Fibroblast of villous mesenchyme (primary cell): ENCODE measurements at places on chromosomes 2 and 18. TPM values are rescaled to one million over a fixed set of nuclear protein-coding genes. Genes with fewer than 3 reads are reported as not detected.
A peak's percentile ranks its signal among the peaks of the same experiment; 100 is the strongest.

APCDD1 gene
- 3.5 and 5.8 TPM in 2 replicates for total RNA-seq

GNAL gene
- total RNA-seq: under 0.01 and 0.32 TPM in 2 replicates

DNA sequence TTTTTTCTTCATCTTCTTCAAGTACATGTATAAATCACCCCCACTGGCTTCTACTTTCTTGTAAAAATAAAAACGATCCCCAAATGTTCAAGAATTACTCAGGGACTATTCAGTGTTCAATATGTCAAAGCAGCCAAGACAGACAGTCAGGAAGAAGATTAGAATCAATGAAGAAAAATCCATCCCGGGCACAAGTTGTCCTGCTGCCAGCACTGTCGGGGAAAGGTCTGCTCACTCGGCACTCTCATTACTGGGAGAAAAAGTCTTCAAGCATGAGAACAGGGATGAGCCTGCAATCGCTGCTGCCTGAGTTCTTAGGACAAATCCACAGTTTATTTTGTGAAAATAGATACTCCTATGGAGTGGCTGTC is 482.8 kb upstream of the KLHL29 start:
- no peak for DNase-seq

DNA sequence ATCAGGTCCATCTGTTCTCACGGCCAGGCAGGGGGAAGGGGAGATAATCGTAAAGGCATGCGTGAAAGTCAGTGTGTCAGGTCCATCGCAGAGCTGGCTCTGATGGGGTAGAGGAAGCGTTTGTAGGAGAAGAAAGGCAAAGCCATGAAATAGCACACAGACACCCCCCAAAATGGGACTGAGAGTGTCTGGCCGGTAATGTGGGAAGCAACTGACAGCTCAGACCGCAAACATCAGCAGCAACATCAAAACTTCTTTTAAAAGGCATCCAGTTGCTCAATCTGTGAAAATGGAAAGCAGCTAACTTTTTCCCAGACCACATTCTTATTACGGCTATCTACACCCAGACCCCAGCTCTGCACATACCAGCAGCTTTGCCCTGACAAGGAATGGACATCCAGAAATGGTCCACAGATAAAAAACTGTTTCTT is 232.6 kb downstream of the EN1 start:
- DNase-seq: peak; percentile 61

UBE2F gene
- 49.3 and 81.6 TPM in 2 replicates for total RNA-seq

DNA sequence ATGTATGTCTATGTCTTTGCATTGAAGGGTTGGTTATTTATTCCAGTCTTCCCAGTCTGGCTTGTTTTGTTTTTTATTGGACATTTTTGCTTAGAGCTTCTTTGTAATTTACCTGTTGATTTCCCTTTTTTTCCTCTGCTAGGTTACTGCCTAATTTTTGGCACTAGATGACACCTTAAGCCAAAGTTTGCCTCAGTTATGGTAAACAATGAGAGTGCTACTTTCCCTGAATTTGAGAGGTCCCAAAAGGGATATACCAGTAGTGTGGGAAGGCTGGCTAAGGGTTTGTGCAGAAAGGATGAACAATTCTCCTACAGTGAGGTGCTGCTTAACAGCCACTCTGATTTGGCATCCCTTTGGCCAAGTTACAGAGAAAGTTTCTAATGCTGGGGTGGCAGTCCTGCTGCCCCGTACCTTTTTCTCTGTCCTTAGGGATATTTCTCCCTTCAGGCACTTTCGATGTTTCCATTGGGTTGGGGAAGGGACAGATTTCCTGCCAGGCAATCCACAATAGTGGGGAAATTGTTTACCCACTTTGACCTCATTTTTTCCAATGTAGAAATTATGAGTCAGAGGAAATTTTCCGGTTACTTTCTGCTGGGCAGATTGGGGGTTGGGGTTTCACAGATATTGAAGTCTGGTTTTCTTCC is 354.9 kb downstream of the PTPRM start:
- peak; percentile 83 for DNase-seq

DNA sequence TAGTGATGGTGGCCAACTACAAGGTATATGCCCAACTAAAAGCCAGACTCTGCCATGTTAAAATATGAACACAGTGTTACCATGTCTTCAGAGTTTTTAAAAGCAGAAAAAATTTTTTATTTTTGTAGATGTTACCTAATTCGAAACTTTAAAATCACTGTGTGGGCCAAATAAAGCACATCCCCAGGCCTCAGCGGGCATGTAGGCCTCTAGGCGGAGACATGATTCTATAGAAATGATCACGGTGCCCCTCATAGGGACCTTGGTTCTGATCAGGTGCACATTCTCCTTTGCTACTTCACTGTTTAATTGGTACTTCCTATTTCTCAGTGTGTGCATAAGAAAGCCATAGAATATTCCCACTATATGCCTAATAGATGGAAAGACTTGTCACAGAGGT is 349.2 kb downstream of the XIRP2 start:
- DNase-seq: no peak

DNA sequence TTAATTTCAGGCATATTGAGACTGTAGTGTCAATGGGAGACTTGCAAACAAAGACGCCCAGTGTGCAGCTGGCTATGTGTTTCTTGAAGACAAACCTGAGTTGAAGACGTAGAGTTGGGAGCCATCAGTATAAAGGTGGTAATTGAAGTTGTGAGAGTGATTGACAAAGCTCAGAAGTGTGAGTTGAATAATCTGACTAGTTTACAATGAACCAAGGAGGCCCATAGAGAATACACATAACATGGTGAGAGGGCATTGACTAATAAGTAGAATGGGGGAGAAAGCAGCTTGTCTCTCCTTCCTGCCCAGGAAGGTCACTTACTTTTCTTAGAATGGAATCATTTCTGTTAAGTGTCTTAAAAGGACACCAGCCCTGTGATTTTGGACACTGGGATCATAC is 14.1 kb downstream of the SP110 start:
- DNase-seq: no peak

DNA sequence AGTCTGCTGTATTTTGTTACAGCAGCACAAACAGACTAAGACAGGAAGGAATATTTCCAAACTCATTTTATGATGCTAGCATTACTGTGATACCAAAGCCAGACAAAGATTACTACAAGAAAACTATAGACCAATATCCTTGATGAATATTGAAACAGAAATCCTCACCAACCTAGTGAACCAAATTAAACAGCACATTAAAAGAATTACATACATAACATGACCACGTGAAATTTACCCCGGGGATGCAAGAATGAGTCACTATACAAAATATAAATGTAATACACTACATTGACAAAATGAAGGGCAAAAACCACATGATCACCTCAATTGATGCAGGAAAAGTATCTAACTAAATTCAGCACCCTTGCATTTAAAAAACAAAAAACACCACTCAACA is 112.6 kb downstream of the CHN1 start:
- no peak for DNase-seq

- no peak for DNase-seq
These were observed 851.8 kb upstream of the CRIM1 start for GRCh38 chr2:35503738-35504199.

HADHB gene
- total RNA-seq: 80.5 and 106 TPM in 2 replicates

SIX3 gene
- not detected in 2 replicates for total RNA-seq

DNA sequence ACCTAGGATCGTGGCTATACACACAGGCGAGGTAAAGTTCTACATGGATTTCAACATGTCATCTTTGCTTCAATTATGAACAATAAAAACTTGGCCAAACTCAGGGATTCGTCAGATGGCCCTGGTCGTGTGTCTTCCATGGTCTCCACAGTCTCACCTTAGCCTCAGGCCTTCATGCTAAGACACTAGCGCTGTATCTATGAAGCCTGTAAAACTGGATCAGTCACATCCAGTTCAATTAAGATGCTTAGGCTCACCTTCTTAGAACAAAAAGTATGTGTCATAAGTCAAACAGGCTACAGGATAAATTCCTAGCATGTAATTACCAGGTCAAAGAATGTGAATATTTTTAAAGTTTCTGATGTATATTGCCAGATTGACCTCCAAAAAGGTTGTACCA is 113.7 kb upstream of the NRP2 start:
- no peak for DNase-seq

XIRP2 gene
- under 0.01 TPM in 2 replicates for total RNA-seq

GRCh38 chr18:74368901-74369705 is 53.5 kb downstream of the C18orf63 start:
- peak; percentile 10 for DNase-seq

DNA sequence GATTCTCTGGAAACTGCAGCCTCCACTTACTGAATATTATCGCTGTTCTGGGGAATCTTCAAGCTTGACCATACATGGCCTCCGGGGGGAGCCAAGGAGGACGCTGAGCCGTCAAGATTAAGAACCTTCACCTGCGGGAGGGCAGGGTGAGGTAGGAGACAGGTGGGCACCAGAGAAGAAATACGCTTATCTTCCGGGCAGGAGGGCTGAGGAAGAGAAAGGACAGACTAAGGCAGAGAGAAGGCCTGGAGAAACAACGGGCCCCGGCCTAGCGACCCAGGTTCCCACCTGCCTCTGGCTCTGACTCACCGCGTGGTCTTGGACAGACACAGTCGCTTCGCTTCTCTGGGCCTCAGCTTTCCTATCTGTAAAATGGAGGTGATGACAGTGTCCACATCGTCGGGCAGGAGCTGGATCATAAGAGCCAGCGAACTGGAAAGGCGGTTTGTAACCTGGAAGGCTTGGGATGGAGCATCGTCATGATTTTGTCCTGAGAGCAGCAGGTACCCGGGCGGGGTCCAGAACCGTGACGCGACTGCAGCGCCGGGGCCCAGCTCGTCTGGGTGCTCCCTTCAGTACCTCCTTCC is 659 bp downstream of the ZNF142 start:
- DNase-seq: peak; percentile 36

GRCh38 chr2:135299165-135299564 is 231.9 kb downstream of the ZRANB3 start:
- no peak for DNase-seq

FSHR gene
- not detected in 2 replicates for total RNA-seq

DNA sequence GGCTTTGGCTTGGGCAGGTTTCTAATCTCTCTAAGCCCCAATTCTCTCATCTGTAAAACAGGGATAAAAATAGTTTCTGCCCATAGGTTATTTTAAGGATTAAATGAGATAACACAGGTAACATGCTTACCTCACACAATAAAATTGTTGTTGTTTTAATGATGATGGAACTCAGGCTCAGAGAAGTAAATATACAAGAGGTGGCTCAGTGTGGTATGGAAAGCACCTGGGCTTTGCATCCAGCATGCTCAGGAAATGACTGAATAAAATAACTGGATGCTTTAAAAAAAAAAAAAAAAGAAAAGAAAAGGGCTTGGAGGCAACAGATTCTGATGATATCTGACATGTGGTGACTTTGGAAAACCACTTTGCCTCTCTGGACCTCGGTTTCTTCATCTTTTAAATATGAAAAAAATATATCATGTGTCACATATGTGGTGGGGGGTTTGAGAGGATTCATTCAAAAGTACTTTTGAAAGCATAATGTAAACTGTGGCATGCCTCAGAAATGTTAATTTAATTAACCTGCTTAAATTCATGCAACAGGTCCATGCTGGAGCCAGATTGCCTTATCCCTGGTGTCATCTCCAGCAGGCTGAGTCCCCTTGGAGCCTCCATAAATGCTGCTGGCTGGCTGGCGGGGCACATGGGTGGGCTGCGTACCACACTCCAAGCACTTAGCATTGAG is 112.8 kb upstream of the CDC42EP3 start:
- DNase-seq: no peak

DNA sequence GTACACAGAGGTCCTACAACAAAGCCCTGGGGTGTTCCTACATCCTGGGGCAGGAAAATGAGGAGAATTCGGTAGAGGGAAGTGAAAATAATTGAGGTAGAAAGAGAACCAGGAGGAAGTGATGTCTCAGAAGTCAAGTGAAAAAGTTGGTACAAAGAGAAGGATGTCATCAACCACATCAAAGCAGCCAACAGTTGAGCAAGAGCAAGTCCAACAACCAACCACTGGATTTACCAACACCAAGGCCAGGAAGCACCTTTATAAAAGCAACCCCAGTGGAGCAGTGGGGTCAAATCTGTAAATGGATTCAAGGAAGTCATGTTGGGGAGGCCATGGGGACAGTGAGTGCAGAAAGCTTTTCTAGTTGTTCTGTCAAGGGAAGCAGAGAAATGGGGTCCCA is 360.4 kb downstream of the ZNF516 start:
- no peak for DNase-seq

DSG2 gene
- 2.6 and 2.9 TPM in 2 replicates for total RNA-seq

CDK5R2 gene
- total RNA-seq: not detected in 2 replicates

DNA sequence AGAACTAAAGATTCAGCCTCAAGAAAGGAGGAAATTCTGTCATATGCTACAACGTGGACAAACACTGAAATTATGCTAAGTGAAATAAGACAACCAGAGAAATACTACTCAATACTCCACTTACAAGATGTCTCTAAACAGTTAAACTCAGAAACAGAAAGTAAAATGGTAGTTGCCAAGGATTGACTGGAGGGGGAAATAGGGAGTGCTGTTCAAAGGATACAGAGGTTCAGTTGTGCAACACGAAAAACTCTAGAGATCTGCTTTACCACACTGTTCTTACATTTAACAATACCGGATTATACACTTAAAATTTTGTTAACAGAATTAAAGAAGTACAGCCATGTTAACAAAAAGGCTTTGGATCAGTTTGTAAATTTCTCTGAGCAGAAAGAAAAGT is 39.8 kb upstream of the C2orf15 start:
- DNase-seq: peak; percentile 36

DNA sequence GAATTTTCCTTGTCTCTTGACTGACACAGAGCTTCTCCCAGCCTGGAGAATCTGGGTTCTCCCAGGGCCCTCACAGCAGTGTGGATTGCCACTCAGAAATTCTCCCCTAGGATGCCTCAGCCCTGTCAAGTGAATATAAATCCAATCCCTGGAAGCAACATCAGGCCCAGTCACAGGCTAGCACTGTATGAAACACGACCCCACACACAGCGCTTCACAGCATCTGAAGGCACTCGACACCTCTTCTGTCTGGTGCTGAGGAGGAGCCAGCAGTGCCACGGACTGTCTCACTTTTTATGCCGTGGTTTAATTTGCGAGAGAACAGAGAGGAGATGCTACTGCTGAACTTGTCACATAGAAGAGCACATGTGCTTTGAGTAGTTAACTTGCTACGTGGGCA is 164.5 kb downstream of the NAPG start:
- no peak for DNase-seq

RIT2 gene
- not detected in 2 replicates for total RNA-seq

- no peak for DNase-seq
These were observed 156.6 kb downstream of the DOK6 start for GRCh38 chr18:69557282-69557681.

EML6 gene
- 0.32 and 1.3 TPM in 2 replicates for total RNA-seq

GRCh38 chr2:194103941-194104659 is 1552.9 kb upstream of the SLC39A10 start:
- DNase-seq: no peak
